ENCODE measurements at places on chromosomes 3 and 15.
A peak's percentile ranks its signal among the peaks of the same experiment; 100 is the strongest.

DNA sequence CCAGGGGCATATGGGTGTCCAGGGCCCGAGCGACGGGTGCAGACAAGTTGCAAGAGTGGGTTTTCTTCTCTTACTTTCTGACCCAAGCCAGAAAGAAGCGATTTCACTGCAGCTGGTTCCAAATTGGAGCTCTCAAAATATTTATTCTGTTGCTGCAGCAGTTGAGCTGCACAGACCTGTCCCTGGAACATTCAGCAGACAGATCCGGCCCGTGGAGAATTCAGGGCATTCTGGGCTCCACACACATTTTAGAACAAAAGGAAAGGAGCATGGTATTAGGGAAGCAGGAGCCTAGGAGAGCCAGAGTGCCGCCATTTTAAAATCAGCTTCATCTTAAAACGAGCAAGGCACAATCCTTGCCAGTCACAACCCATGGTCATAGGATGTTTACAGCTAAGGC is 135.3 kb upstream of the TPM1 start:
- DNase-seq = no peak

GRCh38 chr3:109072194-109072593 is 45.7 kb downstream of the MORC1 start:
- DNase-seq = no peak

DNA sequence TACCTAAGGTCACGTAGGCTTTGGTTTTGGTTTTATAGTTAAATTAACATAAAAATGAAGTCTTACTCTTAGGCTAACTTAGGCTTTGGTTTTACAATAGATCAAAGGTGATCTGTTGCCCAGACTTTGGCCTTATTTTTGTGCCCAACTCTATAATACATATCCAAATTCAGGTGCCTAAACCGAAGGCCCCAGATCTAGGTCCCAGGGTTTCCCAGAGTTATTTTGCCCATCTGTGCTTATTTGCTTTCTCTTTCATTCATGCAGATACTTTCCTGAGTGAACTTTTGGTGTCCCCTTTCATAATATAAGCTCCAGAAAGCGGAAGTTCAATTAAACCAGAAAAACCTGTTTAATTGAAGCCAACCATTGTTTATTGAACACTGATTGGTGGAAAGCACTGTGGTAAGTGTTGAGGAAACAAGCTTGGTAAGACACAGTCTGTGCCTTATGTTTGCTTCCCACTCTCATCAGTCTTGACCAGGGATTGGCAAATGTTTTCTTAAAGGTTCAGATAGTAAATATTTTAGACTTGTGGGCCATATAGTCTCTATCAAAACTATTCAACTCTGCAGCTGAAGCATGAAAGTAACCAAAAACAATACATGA is 209.7 kb downstream of the WDR72 start:
- no peak for DNase-seq

DNA sequence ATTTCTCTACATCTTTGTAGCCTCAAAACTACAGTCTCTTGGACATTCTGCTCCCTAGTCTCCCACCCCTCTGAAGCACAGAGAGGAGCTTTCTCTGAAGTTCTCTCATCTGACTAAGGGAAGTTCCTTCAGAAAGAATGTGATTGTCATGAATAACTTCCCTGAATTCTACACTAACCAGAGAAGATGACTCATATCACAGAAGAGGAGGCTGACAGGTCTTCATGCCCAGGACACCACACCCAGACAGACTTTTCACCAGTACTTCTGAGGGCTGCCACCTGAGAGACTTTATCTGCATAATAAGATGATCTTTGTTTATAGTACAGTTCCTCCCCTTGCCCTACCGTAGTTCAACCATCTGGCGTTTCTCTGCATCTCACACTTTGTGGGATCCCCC is 52.8 kb downstream of the CDIN1 start:
- DNase-seq = no peak

- no peak for DNase-seq
Observed at GRCh38 chr15:53072077-53072476, 281.9 kb upstream of the ONECUT1 start.

DNA sequence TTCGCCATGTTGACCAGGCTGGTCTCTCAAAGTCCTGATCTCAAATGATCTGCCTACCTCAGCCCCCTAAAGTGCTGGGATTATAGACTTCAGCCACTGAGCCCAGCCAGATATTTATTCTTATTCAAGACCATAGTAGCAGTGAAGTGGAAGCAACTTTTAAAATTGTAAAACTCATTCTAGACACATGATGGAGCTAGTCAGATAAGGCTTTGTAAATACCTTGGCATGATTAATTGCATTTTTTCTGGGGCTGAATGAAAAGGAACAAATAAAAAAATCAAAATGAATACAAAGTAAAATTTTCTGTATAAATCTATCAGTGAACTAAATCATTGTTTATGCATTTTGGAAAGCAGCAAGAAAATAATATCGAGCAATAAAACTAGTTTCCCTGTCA is 4.1 kb upstream of the MYO1E start:
- DNase-seq = no peak

- DNase-seq = no peak
Observed at GRCh38 chr3:126573492-126574117, 14.9 kb upstream of the C3orf22 start.

GRCh38 chr3:178062126-178062525 is 474.1 kb upstream of the KCNMB2 start:
- DNase-seq = no peak

- DNase-seq = no peak
Observed at GRCh38 chr15:69751147-69751546, 298.5 kb downstream of the RPLP1 start.

GRCh38 chr3:150264561-150265279 is 143.4 kb upstream of the TSC22D2 start:
- DNase-seq = no peak

- peak; percentile 46 for DNase-seq
Observed at GRCh38 chr3:196739671-196740480, at the start of gene PAK2. TSS of gene PAK2 (plus strand) at chr3:196739857. CDS start at chr3:196782647, 42,790 bp downstream.

- no peak for DNase-seq
Observed at GRCh38 chr3:189990826-189991225, 129.9 kb downstream of the P3H2 start.

DNA sequence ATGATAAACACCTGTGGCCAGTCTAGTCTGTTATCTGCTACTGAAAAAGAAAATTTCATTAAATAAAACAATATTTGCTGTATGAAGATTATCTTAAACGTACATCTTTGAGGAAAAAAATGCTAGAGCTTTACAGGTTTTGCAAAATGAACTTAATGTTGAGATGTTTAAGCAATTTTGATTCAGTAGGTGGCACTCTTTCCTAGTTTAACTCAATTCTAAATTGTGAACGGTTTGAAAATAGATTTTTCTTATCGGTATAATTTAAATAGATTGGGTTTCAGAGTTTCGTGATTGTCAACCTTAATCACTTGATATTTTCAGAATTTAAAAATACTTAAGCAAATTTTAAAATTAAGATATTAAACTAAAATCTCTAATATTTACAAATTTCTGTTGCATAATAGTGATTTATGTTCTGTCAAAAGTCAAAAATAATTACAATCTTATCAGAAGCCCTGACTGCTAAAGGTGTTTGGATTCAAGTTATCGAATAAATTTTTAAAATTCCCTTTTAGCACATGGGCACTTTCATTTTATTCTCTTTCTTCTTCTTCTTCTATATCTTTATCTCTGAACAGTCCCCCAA is 7.0 kb upstream of the RNF111 start:
- DNase-seq = no peak

- no peak for DNase-seq
Observed at GRCh38 chr3:41975416-41976103, 13.7 kb upstream of the ULK4 start.
